Fibroblast of villous mesenchyme (primary cell): ENCODE measurements at places on chromosomes 12 and 14. TPM values are rescaled to one million over a fixed set of nuclear protein-coding genes. Genes with fewer than 3 reads are reported as not detected.

Gene DHRS4L2
- 11.7 and 13.2 TPM in 2 replicates for total RNA-seq

Gene CCDC198
- total RNA-seq: not detected in 2 replicates

Gene MYG1
- 30.2 and 39.6 TPM in 2 replicates for total RNA-seq

Gene FOXN3
- 33.2 and 58.6 TPM in 2 replicates for total RNA-seq

Gene OR10G3
- total RNA-seq: not detected in 2 replicates

Gene CCDC175
- not detected in 2 replicates for total RNA-seq

Gene ACSM4
- not detected in 2 replicates for total RNA-seq

Gene SLC5A8
- total RNA-seq: not detected in 2 replicates

Gene CCDC38
- not detected in 2 replicates for total RNA-seq

Gene HOXC13
- total RNA-seq: 0.32 TPM in 1 of 2 replicates, not detected in the other

Gene SOX5
- 13.8 and 16.8 TPM in 2 replicates for total RNA-seq

Gene ADAMTS20
- under 0.01 TPM in 2 replicates for total RNA-seq

Gene CABP1
- total RNA-seq: not detected in 2 replicates

Gene KLHDC1
- total RNA-seq: 2.6 and 3.0 TPM in 2 replicates

Gene TROAP
- 11.3 and 14.7 TPM in 2 replicates for total RNA-seq

Gene C12orf54
- total RNA-seq: not detected in 2 replicates

Gene NTS
- total RNA-seq: under 0.01 TPM in 2 replicates
